ENCODE measurements at places on chromosomes 1 and 21.

- DNase-seq: no peak
Measured at GRCh38 chr1:59070610-59071009, 226.3 kb upstream of the FGGY start.

DNA sequence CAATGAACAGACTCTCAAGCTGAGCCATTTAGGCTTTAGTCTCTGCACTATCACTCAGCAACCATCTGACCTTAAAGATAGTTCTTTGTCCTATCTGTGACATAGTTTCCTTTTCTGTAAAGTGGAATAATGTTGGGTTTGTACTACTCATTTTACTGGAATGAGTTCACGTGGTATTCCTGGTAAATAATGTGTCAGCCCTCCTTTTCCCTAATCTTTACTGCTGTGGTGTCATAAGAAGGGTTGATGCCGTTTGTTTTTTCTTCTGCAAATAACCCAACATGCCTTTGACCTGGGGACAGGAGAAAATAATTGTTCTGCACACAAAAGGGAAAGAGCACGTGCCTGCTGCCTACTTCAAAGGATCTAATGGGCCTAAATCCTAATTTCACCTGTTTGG is 297.8 kb downstream of the BRINP3 start:
- DNase-seq: no peak

DNA sequence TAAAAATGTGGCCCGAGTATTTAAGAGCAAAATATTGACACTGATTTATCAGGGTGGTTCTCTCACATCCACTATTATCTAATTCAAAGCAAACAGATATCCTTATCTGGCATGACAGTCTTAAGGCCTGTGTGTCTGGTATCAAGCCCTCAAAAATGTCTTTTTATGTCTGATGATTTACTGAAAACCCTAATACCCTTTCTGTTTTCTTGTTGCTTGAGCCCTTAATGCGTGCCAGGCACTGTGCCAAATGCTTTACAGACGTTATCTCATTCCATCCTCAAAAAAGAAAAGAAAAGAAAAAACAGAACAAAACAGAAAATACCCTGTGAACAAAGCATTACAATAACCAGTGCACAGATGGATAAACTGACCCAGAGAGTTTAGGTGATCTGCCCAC is 5.7 kb downstream of the DUSP23 start:
- DNase-seq: no peak

GRCh38 chr1:245971711-245972085 is 535.4 kb downstream of the SMYD3 start:
- DNase-seq: no peak

DNA sequence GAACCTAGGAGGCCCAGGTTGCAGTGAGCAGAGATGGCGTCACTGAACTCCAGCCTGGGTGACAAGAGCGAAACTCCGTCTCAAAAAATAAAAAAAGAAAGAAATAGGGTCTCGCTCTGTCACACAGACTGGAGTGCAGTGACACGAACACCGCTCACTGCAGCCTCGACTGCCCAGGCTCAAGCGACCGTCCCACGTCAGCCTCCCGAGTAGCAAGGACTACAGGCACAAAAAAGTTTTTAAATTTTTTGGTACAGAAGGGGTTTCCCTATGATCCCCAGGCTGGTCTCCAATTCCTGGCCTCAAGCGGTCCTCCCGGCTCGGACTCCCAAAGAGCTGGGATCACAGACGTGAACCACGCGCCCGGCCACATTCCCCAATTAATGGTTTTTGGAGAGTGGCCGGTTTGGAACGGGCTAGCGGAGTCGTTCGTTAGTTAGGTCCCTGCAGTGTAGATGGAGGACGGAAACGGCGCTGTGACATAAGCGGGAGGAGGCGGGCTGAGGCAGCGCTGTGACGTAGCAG is 611 bp upstream of the GUK1 start:
- no peak for DNase-seq

DNA sequence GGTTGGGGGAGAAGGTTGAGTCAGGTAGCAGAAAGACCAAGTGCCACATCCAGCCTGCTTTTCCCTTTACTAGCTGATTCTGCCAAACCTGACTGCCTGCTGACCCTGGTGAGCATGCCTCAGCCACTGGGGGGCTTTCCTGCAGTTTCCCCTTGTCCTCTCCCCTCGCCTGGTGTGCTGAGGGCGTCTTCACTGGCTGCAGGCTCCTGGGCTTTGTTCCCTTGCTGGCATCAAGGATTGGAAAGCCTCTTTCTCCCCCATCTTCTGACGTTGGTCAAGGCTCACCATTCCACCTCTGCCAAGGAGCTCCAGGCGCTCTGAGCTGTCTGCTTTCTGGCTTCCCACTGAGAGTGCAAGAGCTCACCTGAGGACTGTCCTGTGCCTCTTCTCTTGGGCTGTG is 28.4 kb downstream of the MAN1C1 start:
- DNase-seq: no peak

- DNase-seq: no peak
Measured at GRCh38 chr1:173870252-173871075, 2.3 kb downstream of the ZBTB37 start.

- DNase-seq: no peak
Measured at GRCh38 chr1:200042119-200042551, 14.6 kb downstream of the NR5A2 start.

DNA sequence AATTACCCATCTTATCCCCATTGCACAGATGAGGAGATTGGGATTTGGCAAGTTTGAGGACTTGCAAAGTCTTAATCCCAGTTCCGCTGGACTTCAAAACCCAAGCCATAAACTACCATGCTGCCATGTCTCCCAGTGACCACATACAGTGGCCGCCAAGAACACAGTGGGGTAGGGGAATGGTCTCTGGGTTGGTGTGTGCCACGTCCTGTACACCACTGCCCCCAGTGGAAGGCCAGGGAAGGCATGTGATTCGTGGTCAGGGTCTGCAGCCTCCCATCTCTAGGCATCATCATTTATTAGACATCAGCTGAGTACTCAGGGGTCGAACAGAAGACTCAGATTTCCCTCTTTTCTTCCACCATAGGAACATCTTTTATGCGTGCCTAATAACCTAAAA is 76.0 kb downstream of the MAN1C1 start:
- no peak for DNase-seq

- DNase-seq: peak; percentile 87
Measured at GRCh38 chr1:154627257-154628120, 19.5 kb upstream of the ADAR start.

DNA sequence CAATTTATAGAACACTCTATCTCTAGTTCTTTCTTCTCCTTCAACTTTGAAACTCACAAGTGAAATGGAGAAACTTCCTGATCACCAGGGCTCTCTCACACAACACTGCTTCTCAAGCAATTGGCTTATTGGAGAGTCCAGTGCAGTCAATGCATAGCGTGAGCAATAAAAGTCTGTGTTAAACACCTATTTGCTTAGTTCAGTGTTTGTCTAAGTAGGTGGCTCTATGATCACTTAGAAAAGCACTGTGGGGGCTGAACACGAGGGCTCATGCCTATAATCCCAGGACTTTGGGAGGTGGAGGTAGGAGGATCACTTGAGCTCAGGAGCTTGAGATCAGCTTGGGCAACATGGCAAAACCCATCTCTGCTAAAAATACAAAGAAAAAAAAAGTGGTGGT is 12.2 kb downstream of the CTSS start:
- no peak for DNase-seq

DNA sequence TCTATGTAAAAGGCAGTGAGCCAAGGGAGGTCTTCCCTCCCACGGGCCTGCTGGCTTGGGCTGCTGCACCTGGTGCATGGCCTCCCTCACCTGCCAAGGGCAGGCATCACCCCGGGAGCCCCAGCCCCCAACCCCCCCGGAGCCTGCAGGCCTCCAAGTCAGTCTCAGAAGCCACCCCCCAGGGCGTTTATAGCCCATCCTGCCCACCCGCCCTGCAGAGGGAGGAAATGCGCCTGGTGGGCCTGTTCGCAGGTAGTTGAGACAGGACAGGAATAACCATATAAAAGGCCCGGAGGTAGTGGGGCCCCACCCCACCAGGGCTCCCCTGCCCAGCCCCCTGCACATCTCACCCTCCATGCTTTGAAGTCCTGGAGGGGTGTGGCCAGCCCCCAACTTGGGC is 18.2 kb upstream of the ARF1 start:
- no peak for DNase-seq

DNA sequence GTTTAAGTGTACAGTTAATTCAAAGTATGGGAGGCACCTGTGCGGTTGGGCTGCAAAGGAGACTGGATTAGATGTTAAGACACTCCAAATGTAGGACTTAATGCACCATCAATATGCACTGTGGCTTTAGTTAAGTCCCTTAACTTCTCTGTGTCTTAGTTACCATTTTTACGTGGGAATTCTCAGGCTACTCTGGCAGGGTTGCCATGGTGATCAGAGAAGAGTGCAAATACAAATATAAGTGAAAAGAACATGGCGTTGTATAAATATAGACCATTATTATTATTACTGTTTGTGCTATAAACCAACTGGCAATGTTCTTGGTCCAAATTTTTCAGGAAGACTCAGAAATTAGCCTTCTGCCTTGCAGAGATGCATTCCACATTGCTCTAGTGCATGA is 595.6 kb downstream of the NPHP4 start:
- no peak for DNase-seq

GRCh38 chr1:185495898-185496297 is 178.9 kb upstream of the IVNS1ABP start:
- DNase-seq: no peak

DNA sequence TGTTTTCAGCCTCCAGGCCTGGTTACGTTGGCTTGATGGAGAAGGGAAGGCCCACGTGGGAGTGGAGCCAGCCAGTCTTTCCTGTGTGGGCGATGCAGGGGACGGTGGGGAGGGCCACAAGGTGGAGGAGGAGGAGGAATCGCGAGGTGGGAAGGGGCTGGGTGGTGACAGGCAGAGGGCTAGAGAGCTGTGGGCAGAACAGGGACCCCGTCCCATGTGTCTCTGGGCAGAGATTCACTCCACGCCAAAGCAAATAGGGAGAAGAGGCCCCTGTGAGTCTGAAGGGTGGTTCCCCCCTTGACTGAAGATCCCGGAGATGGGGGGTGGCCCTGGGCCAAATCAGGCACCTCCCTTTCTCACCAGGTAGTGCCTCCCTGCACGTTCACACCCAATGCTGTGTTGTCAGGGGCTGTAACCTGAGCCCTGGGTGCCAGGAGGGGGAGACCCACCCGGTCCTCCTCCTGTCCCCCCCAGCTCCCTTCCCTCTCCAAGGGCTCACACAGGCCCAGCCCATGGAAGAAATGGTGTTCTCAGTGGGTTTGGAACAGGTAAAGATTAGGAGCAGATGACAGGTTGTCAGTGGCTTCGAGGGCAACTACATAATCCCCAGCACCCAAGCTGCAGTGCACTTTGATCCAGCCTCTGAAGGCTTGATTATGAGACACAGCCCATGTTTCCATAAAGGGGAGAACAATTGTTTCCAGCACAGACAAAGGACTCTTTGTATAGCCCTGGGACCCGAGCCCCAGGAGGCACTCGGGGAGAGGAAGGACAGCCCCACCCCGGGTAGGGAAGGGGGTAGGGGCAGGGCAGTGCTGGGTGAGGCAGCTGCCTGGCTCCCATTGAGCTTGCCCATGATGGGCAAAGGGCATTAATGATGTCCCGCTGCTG is 37.7 kb upstream of the GPR37L1 start:
- DNase-seq: peak; percentile 51

DNA sequence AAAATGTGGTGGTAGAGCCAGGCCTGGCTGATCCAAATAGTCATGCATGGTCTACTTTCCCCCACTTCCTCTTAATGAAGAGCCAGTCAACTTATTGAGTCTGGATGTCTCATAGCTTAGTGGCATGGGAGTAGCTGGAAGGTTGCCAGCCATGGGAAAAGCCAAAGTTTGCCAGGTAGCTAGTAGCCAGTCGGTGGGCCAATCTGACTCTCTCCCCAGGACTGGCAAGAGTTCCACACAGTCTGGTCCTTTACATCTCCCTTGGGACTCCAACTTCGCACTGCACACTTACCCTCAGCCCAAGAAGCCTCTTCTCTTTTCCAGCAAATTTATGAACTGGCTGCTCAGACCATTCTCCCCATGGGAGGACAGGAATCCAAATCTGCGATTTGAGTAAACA is 8.3 kb downstream of the WARS2 start:
- DNase-seq: no peak

- DNase-seq: no peak
Measured at GRCh38 chr1:246051909-246052518, 455.1 kb downstream of the SMYD3 start.

DNA sequence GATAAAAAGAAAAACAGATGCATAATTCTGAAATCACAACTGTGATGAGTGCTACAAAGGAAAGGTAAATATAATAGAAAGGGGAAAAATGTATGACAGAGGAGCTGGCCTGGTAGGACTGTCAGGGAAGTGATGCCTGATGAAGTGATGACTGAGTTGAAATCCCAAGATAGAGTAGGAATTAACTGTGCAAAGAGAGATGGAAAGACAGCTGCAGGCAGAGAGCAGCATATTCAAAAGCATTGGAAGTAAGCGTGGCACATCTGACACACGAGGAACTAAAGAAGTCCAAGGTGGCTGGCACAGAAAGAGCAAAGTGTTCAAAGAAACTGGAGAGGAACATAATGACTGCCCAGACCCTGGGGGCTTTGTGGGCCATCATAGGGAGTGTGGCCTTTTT is 121.6 kb upstream of the C1orf105 start:
- DNase-seq: no peak
